ENCODE measurements at places on chromosomes 7 and 10.

DNA sequence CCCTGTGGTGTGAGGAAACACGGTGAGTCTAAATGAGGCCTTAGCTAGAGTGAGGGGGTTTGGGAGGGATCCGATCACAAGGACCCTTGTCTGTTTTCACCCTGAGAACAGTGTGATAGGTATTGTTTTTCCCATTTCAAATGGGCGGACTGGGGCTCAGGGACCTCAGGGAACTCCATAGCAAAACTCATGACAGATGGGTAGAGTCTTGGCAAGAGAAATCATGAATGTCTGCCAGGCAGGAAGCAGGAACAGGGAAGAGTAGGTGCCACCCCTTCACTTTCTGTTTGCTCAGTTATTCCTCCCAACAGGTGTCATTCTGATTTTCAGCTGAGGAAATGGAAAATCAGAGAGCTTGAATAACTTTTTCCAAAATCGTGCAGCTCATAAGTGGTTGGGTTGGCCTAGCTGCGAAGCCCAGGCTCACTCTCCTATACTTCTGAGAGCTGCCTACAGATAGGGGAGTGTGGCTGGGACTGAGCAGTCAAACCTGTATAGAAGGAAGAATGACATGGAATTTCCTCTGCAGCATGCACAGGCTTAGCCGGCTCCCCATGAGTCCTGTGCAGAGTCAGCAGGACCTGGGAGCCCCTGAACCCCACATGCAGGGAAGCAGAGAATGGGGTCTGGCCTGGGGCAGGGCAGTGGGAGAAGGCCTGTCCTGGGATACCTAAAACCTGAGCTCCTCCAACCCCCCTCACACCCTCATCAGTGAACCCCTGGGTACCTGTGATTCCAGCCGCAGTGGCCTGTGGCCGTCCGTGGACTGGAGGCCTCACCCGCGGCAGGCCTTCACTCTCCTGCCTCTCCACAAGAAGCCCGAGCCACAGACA, 17.6 kb upstream of the C10orf105 start:
- DNase-seq = no peak

- DNase-seq = no peak
Observed at GRCh38 chr7:92503767-92504166, 24.6 kb downstream of the PEX1 start.

DNA sequence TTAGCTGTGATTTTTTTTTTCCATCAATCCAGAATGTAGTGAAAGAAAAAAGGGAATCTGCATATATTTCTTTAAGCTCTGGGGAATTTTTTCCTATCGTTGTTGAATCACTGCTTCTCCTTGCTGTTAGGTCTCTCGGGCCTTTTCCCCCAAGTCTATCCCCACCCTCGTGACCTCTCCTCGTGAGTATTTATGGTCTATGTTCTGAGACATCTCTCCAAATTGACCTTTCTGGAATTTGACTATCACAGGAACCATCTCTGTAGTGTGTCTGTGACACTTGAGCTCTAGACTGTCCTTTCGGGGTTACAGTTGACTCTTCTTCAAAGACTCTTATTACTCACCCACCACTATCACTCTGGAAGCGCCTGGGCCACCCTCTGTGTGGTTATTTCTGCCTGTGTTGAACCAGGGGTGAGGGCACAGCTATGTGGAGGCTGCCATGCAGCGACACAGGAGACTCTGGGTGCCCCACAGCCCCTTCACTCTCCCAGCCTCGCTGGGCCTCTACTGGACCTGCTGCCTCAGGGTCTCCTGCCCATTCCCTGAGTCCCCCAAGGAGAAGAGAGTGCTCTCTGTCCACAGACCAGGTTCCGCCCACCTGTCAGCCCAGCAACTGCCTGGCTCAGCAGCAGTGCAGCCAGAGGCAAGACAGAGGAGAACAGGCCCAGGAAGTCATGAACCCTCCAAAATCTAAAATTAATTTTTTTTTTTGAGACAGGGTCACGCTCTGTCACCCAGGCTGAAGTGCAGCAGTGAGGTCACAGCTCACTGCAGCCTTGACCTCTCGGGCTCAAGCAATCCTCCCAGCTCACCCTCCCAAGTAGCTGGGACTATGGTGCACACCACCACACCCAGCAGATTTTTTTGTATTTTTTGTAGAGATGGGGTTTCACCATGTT, 45.7 kb upstream of the PTPRN2 start:
- DNase-seq = no peak

DNA sequence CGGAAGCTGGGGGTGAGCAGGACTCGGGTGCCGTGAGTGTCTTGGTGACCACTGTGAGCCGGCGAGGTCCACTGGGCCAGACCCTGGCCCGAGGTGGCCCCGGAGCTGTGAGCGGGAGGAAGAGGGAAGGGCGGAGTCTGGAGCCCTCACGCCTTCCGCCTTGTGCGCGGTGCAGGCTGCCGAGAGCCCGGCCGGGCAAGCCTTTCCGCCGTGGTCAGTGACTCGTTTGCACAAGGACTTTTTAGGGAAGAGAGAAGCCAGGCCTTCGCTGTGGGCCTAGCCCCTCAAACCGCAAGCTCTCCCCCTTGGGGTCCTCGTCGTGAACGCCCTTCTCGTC, 40.9 kb upstream of the ZNF32 start:
- no peak for DNase-seq

DNA sequence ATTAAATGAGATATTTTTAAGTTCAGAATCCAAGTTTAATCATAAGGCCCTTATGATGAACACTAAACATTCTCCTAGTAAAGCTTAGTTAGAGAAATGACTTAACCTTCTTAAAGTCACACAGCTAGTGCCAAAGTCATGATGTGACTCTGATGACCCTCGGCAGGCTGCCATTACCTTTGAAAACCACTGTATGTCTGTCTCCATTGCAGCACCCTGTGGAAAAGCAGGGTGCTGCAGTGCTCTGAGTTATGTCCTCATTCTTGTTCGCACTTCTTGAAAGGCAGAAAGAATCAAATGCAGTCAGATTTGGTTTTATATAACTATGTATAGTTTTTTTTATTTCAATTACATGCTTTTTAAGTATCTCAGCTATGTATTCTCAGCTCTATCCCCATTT, 105.0 kb downstream of the PHTF2 start:
- DNase-seq = no peak

GRCh38 chr10:76491216-76491615, 1059.8 kb downstream of the LRMDA start:
- DNase-seq = no peak

- DNase-seq = peak; percentile 84
Observed at GRCh38 chr10:72260239-72260975, 13.3 kb upstream of the DDIT4 start.

DNA sequence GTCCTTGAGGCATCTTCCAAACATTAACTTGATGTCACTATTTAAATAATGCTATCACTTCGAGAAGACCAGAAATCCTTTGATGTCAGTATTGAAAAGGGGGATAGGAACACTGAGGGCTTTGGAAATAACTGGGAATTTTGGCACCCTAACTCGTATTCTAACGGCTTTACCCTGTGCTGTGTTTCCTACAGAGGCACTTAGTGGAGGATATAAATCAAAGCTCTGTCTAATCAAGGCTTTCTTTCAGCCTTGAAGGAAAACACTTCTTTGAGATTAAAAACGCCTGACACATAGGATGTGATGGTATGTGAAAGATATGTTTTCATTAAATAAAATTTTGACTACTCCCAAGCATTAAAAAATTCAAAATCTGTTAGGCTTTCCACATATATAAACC, 62.3 kb downstream of the CREB5 start:
- no peak for DNase-seq

DNA sequence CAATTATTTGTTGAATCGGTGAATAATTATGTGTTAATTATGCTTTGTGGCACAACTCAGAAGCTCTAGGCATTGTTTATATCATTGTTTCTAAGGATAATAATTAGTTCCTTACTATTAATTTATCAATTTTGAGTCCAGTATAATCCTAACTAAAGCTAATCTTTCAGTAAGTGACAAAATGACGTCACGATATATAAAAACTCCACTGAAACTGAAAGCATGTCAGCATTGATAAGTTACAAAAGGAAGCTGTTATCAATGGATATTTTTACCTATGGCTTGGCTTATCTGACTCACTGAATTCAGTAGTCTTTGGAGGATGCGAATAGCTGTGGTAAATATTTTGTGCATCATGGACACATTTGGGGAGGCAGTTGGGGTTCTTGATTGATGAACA, 793.1 kb downstream of the NXPH1 start:
- no peak for DNase-seq

- no peak for DNase-seq
Observed at GRCh38 chr7:3738964-3739363, 437.9 kb downstream of the SDK1 start.

- no peak for DNase-seq
Observed at GRCh38 chr10:130545122-130545521, 408.9 kb downstream of the GLRX3 start.

DNA sequence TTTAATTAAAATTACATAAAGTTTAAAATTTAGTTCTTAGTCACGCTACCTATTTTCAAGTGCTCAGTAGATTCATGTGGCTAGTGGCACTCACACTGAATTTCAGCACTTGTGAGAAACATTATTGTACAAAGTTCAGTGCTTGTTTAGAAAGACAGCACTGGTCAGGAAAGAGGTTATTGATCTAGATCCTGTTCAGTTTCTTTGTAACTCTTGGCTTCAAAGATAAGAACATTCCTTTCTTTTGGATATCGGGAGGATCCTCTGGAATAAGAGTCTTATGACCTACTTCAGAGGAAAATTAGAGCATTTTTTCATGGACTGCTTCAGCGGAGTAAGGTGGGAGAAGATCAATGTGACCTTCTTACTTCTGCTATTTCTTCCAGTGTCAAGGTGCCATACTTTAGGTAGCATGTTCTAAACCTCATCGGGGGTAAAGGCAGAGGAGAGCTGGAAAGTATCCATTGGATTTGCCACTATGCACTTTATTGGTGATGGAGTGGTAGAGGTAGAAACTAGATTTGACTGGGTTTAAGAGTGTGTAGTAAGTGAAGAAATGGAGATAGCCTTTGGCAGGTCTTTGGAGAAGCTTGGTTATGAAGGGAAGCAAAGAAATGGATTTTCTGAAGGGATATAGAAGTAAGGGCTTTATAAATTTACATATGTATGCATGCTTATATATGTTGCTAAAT, 39.9 kb downstream of the PHYHIPL start:
- no peak for DNase-seq

DNA sequence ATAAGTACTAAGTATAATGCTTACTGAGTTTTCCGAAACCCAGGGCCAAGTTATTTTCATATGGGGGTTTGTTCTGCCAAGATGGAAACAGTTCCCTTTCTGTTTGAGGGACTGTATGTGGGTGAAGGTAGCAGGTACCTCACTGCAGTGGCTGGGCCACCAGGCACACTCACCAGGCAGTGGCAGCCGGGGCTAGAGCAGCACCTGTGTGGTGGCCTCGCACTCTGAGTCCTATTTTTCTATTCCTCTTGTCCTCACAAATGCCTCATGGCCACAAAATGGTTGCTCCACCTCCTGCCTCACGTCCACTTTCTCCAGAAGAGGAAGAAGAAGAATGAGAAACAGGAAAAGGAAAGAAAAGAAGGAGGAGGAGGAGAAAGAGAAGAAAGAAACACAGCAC, 167.3 kb upstream of the SHH start:
- no peak for DNase-seq

DNA sequence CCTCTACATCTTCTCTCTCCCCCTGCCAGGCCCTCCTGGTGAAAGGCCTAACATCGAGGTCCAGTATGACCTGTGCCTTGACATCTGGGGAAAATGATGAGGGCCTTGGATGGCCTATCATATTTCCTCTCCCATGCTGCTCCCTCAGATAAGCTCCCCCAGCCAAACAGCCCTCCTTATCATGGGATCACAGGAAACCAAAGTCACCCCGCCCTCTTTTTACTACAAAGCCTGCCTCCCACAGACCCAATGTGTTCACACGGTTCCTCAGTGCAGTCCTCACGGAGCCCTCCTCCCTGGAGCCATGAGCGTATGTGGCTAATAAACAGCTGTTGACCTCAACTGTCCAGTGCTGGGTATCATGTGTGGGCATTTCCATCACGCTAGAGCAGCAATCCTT, 32.0 kb downstream of the C10orf90 start:
- no peak for DNase-seq

- DNase-seq = no peak
Observed at GRCh38 chr7:69859342-69859741, 261.1 kb downstream of the AUTS2 start.

DNA sequence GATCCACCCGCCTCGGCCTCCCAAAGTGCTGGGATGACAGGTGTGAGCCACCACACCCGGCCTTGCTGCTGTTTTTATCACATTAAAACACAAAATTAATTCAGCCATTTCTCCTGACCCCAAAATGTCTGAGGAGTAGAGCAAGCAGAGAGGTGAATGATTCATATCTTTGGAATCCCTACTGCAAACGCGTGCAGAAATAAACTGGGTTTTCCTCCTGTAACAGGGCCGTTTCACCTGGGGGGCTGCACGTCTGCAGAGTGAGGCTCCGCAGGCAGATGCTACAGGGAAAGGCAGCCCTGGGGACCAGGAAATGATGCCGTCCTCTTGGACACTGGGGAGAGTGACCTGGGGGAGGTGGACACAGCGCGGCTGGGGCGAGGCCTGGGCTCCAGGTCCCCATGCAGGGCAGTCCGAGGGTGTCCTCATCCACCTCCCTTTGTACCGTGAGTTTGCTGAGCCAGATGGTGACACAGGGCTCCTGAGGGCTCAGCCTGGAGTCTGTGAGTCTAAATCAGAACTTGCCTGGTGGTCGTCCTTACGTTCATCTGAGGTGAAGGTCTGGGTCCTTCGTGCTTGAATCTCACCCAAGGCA, 41.9 kb downstream of the PDGFA start:
- no peak for DNase-seq

DNA sequence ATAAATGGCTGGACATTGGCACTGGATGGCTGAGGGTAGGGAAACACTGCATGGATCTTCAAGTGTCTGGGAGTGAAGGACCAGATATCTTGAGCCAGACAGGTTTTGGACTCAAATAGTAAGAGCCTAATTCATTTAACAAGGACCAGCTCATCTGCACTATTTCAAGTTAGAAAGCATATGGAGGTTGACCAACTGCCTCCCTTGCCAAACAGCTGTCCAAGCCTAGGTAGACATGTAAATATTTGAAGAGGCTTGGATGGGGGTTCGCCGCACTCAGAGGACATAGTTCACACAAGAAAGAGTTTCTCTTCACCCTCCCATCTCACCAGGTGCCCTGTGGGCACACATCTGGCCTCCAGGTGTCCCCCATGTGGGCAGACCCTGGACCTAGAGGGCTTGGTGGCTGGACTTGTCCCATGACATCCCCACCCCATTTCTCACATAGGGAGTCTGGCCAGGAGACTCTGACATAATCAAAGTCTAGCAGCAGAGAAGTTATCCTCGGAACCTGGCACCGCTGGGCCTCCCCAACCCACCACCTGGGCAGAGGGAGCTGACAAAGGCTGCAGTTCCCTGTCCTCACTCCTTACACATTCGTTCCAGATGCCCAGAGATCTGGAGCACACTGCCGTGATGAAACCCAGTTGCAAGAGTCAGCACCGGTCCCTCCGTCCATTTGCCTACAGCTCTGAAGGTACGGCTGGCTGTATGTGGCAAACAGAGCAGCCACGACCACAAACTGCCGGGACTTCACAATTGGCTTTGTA, 116.9 kb upstream of the GDF10 start:
- no peak for DNase-seq

DNA sequence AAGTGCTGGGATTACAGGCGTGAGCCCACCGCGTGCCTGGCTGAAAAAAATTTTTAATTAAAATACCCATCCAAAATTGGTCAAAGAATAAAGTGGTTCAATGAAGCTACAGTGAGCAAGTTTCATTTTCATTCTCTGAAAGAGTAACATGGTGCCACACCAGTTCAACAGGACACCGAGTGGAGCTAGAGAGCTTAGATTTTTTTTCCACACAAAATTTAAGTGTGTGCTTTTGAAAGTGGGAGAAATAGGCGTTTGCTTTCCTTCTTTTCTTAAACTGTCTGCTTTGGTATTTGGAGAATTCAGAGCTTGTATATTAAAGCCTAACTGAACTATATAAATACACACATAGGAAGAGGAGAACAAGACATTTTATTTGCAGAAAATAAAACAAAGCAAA, 43.4 kb downstream of the BPGM start:
- DNase-seq = no peak

All from urinary bladder (tissue), 4 donors.